ENCODE measurements at places on chromosomes 6 and 20.

DNA sequence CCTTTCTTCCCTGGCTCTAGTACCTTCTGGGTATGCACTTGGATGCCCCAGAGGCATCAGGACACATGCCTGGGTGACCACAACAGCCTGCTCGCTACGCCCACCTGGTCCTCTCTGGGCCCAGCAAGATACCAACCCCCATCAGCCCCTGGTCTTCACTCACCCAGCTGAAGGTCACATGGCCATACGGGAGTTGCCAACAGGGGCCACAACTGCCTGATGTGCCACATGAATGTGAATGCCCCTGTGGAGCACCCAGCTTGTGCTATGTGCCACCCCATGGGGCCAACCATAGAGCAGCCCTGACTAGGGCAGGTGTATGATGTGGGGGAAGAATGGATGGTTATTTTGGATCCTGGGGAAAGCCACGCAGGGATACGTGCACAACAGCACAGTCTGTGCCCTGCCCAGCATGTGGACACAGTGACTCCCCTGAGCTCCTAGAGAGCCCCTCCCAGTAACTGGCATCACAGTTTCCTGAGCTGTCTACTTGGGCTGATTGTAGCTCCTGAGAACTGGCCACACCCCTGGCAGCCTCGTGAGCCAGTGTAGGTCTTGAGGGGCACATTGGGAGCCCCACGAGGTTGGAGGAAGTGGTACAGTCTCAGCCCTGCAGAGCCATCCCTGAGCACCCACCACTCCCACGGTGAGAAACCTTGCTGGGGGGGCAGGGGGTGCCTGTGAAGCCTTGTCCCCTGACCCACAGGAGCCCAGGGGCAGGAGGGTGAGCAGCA lies 10.5 kb upstream of the PCMTD2 start:
- no peak for DNase-seq

DNA sequence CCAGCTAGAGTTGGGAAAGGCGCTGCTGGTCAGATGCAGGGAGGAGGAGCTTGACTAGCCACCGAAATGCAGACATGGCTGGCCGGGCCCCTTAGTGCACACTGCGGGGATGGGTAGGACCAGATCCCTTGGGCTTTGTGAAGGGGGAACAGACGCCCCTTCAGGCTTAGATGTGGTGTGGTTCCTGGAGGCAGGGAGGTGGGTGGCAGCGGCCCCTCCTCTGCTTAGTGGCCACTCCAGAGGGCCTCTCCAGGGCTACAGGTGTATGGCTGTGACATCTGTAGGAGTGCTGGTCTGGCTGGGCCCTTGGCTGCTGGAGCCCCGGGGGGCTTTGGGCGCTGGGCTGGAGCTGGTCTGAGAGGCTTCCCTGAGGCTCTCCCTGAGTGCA lies 5.9 kb downstream of the CCND3 start:
- no peak for DNase-seq

DNA sequence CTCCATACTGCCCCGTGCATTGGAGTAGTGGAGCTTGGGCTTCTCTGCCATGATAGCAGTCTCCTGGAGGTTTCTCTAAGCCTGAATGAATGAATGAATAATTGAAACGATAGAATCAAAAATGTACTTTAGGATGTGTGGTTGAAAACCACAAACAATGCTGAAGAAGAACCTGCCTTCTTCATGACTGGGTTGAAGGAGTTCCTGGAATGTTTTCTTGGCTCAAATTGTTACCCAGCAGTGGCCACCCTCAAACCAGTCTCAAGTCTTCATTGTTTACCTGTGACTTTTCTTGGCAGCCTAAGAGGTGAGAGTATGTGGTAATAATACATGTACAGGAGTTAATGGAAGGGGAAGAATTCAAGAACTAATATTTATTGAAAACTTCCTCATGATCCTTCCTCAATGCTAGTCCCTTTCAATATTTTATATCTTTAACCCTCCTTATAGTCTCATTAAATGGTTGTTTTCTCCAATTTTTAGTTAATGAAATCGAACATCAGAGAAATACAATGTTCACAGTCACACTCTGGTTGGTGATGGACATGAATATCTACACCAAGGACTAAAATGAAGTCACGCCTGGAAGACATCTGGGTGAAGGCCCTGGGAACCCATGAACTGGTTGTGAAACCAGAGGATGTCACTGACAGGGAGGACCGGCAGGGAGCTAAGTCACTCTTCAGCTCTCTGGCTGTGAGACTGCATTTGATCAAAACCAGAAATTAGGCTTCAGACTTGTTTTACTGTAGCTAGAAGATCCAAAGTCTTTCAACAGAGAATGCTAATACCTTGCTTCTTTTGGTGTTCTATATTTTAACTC lies at the start of gene GSTA5:
Gene GSTA5 (minus strand): TSS at position 51 of the 823 bp plus-strand sequence.
- no peak for DNase-seq

GRCh38 chr6:39107034-39107433 lies 8.0 kb downstream of the SAYSD1 start:
- DNase-seq: no peak

DNA sequence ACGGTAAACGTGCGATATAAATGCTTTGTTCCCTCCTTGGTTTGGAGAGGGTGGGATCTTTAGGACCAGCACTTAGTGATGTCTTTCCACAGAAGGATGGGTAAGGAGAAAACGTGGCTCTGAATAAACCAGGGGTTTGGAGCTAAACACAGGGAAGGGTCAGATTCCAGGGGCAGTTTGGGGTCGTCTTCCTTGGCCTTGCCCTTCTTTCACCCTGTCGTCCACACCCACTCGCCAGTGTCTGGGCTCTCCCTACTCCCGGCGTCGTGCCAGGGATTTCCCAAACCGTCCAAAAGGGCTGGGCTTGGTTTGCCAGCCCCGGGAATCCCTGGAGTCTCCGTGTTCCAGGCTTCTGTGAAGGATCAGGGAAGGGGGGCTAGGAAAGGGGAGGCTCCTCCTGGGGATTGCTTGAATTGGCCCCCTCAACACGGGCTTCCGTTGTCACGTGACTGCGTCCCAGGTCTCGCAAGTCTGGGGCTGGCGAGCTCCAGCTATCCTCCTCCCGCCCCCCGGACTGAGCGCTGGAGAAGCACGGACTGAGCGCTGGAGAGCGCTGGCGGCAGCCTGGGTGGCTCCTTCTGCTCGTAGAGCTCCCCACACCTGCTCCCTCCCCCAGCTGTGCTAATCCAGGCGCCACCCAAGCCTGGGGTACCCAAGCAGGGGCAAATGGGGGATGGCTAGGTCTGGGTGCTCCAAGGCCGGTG lies 9.4 kb upstream of the ARMC12 start:
- peak; percentile 68 for DNase-seq

Data from Peyer's patch (tissue), 4 donors.